ENCODE measurements at places on chromosomes 2 and 18.

GRCh38 chr18:3715231-3716080 lies 265.5 kb downstream of the TGIF1 start:
- DNase-seq = no peak

DNA sequence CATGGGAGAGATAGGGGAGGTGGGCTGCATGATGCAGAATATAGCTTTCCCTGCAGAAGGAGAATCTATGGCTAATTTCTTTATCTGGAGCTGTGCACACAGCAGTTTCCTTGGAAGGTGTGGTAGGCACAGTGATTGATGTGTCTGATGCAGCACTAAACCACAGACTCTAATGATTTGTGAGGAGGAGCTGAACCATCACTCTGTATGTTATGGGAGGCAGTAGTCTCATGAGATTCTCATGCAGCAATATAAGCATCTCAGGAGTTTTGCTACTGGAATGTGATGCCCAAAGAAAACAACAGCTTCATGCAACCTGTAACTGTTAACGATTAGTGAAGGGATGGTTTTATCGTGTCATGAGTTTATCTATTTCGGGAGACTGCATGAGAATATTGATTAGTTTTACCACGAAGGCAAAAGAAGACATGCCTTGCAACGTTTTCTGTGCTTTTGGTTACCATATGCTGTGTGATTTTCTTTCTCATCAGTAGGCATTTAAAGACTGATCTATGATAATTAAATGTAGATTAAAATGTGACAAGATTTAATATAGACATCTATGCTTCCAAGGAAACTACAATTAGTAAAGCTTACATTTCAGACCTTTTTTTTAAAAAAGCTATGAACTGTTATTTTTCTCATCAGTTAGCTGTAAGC lies 286.8 kb downstream of the ARL6IP6 start:
- DNase-seq = no peak

- no peak for DNase-seq
Observed at GRCh38 chr2:223182356-223182755, 130.4 kb downstream of the KCNE4 start.

- no peak for DNase-seq
Observed at GRCh38 chr2:39629646-39630045, 36.1 kb upstream of the TMEM178A start.

DNA sequence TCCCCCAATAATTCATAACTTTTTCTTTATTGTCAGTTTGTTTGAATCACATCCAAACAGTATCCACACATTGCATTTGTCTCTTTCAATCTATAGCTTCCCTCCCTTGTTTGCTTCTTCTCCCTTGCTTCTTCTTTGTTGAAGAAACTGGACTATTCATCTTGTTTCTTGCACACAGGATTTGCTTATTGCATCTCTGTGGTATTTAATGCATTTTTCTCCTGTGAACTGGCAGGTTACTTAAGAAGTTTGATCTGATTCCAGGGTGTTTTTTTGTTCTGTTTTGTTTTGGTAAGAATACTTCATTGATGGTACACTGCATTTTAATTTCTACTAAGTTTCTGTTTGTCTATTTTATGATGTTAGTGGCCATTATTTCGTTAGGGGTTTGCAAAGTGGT lies 166.8 kb downstream of the CAMKMT start:
- no peak for DNase-seq

DNA sequence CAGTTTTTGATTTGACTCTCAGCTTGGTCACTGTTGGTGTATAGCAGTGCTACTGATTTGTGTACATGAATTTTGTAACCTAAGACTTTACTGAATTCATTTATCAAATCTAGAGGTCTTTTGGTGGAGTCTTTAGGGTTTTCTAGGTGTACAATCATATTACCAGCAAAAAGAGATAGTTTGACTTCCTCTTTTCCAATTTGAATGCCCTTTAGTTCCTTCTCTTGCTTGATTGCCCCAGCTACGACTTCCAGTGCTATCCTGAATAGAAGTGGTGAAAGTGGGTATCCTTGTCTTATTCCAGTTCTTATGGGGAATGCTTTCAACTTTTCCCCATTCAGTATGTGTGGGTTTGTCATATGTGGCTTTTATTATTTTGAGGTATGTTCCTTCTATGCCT lies 312.9 kb upstream of the REV1 start:
- no peak for DNase-seq

GRCh38 chr2:23637011-23637778 lies 252.2 kb downstream of the KLHL29 start:
- no peak for DNase-seq

- no peak for DNase-seq
Observed at GRCh38 chr2:139439100-139439499, 658.9 kb upstream of the NXPH2 start.

DNA sequence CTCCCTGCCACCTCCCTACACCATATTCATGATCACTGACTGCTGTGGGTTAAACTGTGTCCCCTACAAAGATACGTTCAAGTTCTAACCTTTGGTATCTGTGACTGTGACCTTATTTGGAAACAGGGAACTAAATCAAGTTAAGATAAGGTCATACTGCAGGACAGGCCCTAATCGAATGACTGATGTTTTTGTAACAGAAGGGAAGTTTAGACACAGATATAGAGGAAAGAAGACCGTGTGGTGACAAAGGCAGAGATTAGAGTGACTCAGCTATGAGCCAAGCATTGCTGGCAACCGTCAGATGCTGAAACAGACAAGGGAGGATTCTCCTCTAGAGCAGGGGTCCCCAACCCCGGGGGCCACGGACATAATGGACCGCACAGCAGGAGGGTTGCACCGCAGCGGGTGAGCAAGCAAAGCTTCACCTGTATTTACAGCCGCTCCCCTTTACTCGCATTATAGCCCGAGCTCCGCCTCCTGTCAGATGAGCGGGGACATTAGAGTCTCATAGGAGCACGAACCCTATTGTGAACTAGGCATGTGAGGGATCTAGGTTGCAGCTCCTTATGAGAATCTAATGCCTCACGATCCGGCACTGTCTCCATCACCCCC lies 28.9 kb upstream of the RNF152 start:
- DNase-seq = no peak

GRCh38 chr2:100846716-100847115 lies 26.8 kb downstream of the NPAS2 start:
- DNase-seq = no peak

- DNase-seq = no peak
Observed at GRCh38 chr18:29164020-29164706, 987.2 kb upstream of the CDH2 start.

DNA sequence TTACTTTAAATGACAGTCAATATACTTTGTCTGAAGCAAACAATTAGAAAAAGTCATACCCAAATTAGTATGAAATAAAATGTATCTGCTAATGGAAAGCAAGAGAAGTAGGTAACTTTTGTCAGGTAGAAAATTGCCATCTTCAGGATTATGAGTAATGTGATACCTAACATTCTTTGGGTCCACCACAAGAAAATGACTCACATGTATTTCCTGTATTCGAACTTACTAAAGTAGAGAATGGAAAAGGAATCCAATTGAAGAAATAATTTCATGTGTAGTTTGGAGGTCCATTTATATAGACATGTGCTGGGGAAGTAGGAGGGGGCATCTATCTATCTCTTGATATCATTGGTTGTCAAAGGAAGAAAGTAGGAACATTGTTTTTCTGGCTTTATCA lies 636.2 kb upstream of the CHAC2 start:
- DNase-seq = no peak

DNA sequence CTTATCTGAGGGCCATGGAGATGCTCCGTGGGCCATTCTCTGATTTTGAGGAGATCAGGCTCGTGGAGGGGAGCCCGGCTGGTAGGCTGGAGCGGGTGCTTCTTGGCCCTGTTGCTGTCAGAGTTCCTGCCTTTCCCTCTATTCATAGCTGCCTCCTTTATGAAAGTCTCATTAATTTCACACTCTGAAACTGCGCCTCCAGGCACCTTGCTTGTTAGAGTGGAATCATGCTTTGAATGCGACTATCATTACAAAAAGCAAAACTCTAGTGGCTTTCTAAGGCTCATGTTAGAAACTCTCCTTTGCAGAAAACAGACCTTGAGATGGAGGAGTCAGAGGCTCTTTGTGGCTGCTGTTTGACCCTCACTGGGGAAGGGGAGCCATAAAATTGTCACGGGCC lies 131.0 kb upstream of the SNTG2 start:
- no peak for DNase-seq

DNA sequence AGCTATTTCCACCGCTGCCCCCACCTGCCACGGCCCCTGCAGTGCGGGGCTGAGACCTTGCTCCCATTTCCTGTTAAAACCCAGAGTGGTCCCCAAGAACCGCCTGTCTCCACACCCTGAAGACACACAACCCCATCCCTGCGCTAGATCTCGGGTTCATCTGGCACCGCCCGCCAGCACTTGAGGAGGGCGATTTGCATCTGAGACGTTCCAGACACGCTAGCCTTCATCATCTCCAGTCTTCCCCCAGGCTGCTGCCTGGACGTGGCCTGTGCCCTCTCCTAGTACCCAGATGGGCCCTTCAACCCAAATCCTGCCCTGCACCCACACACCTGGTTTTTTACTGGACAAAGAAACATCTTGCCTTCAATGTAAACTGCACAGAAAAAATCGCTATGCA lies 49.8 kb downstream of the SLC66A2 start:
- no peak for DNase-seq

DNA sequence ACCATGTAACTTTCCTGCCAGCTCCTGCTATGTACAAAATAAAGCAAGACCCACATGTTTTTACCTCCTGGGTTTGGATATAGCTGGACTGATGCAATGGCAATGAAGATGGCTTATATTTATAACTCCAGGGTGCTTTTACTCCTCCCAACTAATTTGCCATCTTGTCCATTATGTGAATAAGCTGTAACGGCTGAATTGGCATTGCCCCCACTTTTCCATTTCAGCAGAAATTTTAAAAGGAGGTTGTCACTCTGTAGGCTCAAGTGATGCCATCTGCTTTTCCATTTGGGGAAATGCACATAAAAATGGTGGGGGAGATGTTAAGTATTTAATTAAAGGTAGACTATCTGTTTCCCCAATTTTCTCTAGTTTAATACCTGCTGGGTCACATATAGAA lies 345.5 kb downstream of the ERBB4 start:
- DNase-seq = no peak

GRCh38 chr2:132374151-132374550 lies 42.5 kb upstream of the GPR39 start:
- no peak for DNase-seq

DNA sequence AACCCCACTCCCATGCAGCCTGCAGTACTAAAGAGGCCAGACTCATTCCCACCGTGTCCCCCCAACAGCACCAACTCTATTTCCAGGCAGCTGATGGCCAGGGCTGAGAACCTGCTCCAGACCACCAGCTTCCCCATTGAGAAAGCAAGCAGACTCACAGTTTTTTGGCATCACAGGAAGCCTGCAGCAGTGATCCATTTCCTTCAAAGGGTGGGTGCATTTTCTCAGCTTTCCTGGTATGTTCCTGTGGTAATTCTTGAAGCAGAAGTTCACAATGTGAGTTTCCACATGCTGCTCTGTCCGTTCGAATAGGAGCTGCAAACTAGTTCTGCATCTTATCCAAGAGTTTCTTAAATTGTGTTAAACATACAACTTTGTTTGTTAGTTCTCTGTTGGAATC lies 1249.6 kb upstream of the FAM98A start:
- no peak for DNase-seq

- DNase-seq = no peak
Observed at GRCh38 chr2:241897231-241897916, 27.8 kb downstream of the RTP5 start.

- DNase-seq = no peak
Observed at GRCh38 chr2:166591226-166591625, 97.2 kb upstream of the SCN7A start.

Measured in SK-N-MC (cell line).